Stimulated activated CD8-positive, alpha-beta memory T cell treated with anti-CD3 and anti-CD28 coated beads, Interleukin-15, amount 100 ng/mL, for 48 hours (primary cell): ENCODE measurements at places on chromosomes 5 and 9.

- no peak for DNase-seq
Observed at GRCh38 chr5:95533106-95533505, 21.7 kb downstream of the SKIC3 start.

GRCh38 chr9:2613730-2614271 lies 7.8 kb upstream of the VLDLR start:
- DNase-seq = no peak

- DNase-seq = no peak
Observed at GRCh38 chr5:127003798-127004495, 26.4 kb downstream of the MARCHF3 start.

DNA sequence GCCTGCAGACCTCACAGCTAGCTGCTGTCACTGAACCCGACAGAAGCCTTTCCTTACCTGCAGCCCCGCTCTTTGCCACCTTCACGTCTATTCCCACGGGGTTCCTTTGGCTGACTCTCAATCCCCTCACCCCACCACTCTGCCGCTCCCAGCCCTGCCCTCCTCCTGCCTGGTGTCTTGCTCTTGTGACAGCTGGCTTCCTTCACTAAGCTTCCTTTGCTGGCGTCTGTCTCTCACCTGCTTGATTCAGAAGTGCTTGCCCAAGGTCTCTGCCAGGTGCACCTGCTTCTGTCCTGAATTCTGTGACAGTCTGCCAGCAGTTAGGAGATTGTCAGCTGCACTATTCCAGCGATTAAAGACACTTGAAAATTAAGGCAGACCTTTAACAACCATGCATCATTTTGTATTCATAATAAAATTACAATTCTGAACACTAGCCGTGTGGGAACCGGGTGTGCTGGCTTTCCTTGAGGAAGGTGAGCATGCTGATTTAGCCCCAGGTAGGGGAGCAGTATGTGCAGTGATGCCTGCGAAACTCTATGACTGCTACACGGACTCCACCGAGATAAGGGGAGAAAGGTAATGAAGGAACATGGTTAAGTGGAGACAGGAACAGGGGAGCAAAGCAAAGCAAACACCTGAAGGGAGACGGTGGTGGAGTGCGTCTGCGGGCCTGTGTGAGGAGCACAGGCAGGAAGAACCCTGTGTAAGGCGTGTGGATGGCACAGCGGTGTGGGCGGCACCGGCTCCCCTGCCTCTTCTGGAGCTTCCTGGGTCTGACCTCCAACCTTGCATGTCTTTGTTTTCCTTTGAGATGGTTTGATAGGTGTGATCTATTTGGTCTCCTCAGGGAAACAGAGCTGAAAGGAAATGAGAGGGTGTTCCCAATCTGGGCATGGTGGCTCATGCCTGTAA lies 80.1 kb upstream of the CACNA1B start:
- no peak for DNase-seq

GRCh38 chr5:38556599-38557307 lies at the start of gene LIFR:
Gene LIFR (minus strand): TSS chr5:38556646. CDS start chr5:38530647, 25,999 bp downstream.
- DNase-seq = peak; percentile 7

DNA sequence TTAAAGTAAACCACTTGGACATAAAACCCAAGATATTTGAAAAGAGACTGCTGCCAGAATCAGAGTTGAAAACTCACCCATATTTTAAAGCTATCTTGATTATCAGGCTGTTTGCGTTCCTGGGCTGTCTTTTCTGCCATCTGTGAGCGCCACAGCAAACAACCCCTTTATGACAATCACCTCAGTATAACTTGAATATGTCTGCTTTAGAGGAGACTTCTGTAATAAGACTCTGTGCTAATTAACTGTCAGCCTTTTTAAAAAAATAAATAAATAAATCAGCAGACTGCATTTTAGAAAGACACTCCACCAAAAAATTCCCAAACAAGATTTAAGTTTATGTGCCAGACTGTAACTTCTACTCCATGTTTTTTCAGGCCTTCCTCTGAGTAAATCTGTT lies 375.7 kb upstream of the CCNH start:
- no peak for DNase-seq

DNA sequence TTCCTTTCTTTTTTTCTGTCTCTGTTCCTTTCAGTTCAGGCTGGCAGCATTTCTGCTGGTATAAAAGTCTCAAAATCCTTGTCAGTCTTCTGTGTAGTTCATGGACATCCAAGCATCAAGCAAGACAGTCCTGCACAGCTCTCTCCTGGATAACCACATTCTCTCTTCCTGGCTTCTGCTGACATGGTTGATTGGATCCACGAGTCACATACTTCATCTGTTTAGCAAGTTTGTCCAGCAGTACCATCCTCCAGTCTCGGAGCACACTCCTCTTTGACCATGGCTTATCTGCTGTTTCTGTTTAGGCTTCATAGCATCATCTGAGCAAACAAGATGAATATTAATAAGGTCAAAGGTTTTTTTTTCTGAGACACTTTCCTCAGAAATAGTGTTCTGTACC lies 220.8 kb downstream of the KDM4C start:
- no peak for DNase-seq

- DNase-seq = no peak
Observed at GRCh38 chr5:86461169-86461956, 156.4 kb upstream of the COX7C start.

DNA sequence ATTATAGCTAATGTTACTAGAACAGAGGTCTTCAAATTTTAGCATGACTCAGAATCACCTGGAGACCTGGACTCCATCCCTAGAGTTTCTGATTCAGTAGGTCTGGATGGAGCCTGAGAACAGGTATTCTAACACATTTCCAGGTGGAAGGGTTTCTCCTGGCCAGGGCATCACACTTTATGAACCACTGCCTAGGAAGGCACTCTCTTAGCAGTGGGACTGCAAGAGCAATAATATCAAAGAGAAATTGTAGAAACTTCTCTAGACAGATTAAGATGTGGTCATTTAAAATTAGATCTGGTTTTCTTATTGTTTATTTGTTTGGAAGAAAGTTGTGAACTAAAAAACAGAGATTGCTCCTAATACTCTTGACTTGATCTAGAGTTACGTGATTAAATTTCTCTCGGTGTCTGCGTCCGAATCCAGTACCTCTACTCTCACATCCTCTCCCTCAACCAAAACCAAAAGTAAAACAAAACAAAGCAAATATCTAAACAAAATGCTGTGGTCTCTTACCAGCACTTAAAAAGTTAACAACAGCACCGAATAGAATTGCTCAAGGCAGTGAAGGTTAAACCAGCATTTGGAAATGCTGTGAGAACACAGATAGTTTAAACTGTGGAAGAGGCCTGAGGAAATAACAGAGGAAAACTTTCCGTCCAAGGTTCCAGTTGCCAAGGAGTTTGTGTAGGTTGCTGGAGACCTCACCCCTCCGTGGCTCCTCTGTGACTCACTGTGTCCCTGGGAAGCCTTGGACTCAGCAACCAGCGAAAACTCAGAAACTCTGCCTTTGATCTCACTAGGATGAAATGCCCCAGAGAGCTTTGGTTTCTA lies 193.4 kb downstream of the ARRDC3 start:
- no peak for DNase-seq

DNA sequence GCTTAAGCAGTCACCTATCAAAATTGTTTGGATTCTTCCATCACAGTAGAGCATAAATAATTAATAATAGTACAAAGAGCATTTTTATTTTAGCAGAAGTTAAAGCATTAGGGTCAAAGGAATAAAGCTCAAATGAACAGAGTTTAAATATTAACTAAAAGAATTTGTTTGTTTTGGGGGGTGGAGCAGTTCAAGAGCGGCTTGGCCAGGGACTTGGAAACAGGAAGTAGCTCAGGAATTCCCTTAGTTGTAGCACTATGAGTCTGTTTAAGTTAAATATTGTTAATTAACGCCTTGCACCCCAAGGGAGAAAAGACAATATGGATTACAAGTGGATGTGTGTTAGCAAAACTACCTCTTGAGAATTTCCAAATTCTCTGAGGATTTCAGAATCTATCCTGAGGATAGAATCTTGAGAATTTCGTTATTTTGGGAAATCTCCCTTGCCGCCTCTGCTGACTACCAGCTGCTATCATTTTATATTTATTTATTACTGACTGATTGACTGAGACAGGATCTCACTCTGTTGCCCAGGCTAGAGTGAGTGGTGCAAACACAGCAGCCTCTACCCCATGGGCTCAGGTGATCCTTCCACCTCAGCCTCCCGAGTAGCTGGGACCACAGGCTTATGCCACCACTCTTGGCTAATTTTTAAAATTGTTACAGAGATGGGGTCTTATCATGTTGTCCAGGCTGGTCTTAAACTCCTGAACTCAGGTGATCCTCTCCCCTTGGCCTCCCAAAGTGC lies 96.7 kb upstream of the CHD1 start:
- no peak for DNase-seq

- no peak for DNase-seq
Observed at GRCh38 chr5:95966005-95966404, 4.4 kb upstream of the ELL2 start.

DNA sequence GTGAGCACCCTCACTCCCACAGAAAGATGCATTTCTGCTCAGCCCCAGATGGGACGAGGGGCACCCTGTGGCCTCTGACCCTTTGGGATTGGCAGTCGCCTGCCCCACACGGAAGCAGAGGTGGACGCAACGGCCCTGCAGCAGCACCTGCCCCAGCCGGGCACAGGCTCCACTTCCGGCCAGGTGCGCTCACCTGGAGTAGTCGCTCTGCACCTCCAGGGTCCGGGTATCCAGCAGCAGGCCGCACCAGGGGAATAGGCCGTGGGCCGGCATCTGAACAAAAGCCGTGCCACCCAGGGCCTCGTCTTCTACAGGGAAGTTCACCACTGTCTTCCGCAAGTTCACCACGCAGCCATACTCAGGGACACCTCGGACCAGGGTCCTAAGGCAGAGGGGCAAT lies 30.7 kb downstream of the TERT start:
- no peak for DNase-seq

DNA sequence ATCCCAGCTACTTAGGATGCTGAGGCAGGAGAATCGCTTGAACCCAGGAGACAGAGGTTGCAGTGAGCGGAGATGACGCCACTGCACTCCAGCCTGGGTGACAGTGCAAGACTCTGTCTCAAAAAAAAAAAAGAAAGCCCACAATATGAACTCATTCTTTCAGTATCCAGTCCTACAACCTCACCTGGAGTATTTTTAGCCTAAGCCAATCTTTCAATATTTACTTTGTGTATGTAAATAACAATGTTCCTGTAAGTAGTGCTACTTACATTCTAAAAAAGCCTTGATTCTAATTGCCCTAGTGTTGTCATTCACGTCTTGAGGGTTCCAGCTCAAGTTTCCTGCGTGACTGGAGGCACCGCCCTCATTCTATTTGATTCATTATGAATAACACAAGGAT lies 62.0 kb downstream of the BHMT start:
- no peak for DNase-seq

GRCh38 chr5:125338440-125339174 lies 592.2 kb upstream of the ZNF608 start:
- no peak for DNase-seq

DNA sequence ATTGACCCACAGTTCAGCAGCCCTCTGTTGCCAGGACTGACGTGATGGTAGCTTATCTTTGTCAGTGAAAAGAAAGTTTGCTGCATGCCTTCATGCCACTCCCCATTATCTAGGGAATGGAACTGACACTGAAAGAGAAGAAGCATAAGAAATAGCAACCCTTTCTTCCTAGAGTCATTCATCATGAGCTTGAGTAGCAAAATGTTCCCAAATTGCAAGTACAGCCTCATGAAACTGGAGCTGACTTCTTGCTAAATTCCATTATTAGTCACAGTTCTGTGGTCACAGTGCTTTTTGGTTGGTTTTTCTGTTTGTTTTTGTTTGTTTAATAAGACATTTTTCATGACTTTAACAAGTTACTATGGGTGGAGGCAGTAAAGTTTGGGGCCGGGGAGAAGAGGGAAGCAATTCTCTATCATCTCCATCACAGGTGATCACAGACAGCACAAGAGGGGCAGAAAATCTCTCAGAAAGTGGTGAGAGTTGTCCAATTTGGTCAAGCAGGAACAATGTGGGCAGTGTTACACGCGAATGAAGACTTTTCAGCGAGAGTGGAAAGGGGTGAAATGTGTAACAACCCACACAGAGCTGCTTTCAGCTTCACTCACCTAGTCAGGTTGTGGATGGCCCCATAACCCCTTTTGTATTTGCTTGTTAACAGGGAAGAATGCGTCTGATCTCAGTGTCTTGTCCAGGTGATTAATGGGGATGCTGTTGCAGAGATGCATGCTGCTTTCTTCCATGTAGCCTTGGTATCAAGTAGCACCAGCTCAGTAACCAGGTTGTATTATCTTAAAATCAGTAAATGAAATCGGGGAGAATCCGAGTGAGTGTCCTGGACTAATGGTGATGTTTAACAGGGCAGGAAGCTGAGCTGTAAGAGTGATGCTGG lies 440.4 kb downstream of the DMRT2 start:
- no peak for DNase-seq

DNA sequence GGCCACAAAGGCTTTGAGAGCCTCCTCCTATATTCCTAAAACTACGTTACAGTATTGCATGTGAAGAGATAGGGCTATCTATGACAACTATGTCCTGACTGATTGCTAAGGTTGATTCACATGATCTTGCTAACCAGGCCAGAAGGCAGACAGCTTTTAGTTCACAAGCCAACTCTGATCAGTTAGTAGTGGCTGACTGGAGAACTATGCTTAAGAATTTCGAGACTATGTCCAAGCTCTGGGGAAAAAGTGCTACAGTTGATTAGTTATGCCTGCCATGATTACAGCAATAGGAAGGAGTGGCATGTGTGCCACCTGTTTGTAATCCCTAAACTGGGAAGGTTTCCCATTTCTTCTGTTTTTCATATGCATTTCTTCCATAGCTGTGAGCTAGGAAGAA lies 223.4 kb downstream of the DOCK8 start:
- no peak for DNase-seq

DNA sequence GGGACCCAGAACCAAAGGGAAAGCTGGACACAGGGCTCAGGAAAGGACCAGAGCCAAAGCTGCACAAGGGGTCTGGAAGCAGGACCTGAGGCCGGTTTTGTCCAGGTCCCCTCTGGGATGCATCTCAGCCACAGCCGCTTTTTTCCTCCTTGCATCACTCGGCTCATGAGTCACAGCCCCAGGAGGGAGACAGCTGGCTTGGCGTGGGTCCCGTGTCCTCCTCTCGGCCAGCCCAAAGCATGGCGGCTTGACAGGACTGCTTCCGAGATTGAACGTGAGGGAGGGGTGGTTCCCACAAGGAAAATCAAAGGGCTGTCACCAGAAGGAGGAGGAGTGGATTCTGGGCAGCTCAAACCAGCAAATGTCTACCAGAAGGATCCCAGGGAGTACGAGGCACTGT lies 56.7 kb upstream of the CPLX2 start:
- no peak for DNase-seq

DNA sequence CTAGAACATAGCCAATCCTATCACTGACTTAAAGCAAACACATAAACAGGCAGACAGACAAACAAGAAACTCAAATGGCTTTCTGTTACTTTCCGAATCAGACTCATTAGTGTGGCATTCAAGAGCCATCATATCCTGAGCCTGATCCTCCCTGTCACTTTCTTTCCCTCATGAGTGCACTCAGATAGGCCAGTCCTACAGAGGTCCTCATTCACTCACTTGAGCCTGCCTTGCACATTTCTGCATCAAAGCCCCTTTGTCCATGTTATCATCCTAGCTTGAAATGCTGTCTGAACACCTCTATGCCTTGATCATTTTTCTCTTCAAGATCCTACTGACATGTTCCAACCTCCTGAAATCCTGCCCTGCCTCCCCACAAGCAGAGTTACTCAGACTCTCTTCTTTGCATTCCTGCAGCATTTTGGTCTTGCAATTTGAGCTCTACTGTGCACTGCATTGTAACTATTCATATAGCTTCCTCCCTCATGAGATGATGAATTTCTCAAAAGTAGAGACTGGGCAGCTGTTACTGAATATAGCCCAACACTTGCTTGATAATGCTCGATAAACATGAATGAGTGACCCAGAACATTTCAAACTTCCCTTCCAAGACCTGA lies 126.9 kb downstream of the PALM2AKAP2 start:
- no peak for DNase-seq

GRCh38 chr9:127574072-127574993 lies 37.7 kb upstream of the STXBP1 start:
- DNase-seq = peak; percentile 61
